Stimulated activated CD4-positive, alpha-beta T cell treated with anti-CD3 and anti-CD28 coated beads, Interleukin-2, amount 100 ng/mL, for 24 hours (primary cell): ENCODE measurements at places on chromosomes 3 and 15.

DNA sequence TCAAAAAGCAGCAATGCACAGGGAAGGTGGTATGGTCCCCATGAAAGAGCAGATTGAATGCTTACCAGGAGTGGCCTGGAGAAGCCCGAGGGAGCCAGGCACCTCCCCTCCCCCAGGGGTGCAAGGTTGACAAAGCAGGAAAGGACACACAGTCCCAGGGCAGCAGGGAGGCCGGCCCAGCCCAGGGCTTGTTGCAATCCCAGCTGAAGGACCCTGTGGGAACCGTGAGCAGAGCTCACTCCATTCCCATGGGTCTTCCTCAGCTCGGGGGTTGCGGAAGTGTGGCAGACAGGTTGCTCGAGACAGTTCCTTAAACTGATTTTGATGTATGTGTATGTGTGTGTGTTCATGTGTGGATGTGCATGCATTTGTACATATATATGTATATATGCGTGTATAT, 15.8 kb downstream of the UROC1 start:
- DNase-seq = no peak

- no peak for DNase-seq
Measured at GRCh38 chr3:13851091-13851849, 28.6 kb downstream of the WNT7A start.

GRCh38 chr15:44011238-44011854, 183.7 kb downstream of the FRMD5 start:
- DNase-seq = no peak

GRCh38 chr15:63030101-63030551, 12.4 kb upstream of the TPM1 start:
- no peak for DNase-seq

DNA sequence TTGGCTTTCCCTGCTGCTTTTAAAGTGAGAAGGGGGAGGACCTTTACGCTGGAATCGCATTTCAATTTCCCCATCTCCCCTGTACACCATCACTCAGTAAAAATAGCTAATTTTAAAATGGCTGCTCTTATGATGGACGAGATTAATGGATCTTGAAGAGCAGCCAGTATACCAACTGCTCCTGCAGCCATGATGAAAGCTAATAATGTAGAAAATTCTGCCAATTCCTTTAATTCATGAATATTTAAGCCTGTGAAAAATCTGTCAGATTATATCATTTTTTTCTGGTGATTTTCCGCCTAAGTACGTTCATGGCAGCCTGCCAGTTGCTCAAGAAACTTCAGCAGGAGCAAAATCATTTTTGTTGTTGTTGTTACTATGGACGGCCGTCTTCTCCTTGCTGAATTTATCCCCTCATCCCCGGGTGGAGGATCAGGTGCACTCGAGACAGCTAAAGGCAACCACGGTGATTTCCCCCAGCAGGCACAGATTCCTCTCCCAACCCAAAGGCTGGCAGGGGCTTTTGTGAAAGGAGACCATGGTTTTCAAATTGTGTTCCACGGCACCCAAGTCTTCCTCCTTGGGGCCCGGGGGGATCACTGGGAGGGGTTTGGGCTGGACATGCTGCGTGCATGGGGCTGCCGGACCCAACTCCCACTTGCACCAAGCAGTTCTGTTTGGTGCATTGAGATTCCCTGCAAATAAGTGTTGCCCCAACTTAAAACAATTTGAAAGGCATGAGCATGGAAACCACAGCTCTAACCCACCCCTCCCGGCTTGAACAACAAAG, 289.6 kb downstream of the UACA start:
- DNase-seq = no peak

GRCh38 chr3:188890572-188891270, 281.1 kb upstream of the TPRG1 start:
- DNase-seq = no peak

DNA sequence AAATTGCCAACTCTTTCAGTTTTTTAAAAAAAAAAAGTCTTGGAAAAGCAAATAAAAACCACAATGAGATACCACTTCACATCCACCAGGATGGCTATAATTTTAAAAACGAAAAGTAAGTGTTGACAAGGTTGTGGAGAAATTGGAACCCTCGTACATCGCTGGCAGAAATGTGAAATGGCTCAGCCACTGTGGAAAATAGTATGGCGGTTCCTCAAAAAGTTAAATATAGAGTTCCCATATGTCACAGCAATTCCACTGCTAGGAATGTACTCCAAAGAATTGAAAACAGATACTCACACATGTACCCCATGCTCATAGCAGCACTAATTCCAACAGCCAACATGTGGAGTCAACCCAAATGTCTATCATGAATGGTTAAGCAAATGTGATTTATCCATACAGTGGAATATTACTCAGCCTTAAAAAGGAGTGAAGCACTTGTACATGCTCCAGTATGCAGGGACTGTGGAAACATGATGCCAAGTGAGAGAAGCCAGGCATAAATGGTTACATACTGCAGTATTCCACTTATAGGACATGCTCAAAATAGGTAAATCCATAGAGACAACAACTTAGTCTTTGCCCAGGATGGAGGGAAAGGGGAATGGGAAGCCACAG, 73.8 kb upstream of the PCSK6 start:
- no peak for DNase-seq

DNA sequence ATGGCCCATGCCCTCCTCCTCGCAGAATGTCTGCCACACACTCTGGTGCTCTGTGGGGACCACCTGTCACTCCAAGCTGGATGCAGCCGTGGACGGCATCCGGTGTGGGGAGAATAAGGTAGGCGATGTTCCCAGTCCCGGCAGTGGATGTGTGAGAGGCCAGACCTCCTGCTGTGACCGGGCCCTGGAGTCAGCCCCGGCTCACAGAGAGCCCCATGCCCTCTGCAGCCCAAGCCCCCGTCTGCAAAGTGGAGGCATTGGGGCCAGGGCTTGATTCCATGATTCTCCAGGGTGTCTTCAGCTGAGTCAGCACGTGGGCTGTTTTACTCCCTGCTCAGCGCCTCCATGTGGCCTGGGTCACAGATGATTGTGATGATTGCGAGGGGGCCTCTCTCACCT, 32.2 kb downstream of the GOLGA6L10 start:
- DNase-seq = no peak

DNA sequence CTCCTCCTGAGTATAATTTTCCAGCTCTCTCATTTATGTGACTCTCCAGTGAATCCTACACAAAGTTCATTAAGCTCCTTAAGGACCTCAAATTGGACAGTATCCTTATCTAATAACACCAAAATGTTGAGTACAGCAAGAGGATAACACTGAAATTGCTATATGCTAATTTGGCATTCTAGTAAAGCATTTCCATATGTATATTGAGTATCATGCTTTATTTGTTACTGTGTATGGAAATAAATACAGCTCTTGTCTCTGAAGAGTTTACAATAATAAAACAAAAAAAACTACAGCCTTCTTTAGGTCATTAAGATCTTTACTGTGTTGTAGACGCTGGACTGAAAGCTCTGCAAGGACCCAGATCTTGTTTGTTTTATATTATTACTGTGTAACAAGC, 1341.3 kb downstream of the ROBO1 start:
- no peak for DNase-seq

- DNase-seq = no peak
Measured at GRCh38 chr15:58519516-58519915, 87.7 kb downstream of the LIPC start.
